ENCODE measurements at places on chromosomes 2 and 18.

DNA sequence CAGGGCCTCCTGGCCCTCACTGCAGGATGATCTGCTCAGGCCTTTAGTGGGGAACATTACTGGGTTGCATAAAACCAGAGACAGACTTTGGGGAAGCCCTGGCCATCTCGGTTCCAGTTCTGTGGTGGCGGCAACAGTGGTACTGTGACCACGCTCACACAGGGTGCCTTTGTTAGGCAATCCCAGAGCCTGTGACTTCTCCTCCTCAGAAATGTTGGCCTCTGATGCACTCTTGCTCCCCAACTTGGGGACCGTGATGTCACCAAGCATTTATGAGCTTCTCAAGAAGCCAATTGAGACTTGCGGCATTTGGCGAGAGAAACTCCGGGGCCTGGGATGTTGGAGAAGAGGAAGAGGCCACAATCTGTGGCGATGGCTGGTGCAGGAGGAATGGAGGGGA is 80.9 kb upstream of the PKDCC start:
- no peak for DNase-seq

- DNase-seq, result no peak
Measured at GRCh38 chr2:189854940-189855339, 70.7 kb downstream of the PMS1 start.

DNA sequence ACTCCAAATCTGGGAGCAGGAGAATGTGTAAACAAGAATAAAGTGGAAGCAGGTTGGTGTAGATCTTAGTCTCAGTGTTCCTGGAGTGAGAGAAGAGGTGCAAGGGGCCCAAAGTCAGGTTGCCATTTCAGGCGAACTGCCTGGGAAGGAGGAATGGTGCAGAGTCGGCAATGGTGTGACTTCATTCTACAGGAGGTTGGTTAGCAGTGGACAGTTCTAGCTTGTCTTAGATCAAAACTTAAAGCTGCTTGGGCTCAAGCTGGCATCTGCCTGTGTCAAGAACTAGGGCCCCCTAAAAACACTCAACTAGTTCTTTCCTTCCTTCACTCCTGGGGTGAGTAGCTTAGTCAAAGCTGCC is 3.5 kb downstream of the STK16 start:
- DNase-seq, result no peak

GRCh38 chr18:67410075-67411070 is 106.1 kb downstream of the DSEL start:
- DNase-seq, result no peak

- no peak for DNase-seq
Measured at GRCh38 chr2:218008060-218009040, 5.6 kb upstream of the TNS1 start.

DNA sequence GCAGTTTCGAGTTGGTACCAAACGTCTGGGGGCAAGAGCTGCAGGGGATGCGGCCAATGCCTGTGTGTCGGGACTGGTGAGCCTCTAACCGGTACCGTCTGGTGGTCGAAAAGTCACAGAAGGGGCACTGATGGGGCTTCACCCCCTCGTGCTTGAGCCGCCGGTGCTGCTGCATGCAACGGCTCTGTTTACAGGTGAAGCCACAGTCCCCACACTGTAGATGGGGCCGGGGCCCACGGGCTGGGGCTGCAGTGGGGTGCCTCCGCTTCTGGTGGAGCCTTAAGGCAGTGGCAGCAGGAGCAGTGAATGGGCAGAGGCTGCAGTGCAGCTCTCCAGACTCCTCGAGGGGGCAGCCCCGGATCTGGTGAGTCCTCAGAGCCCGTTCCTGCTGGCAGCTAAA is 16.6 kb downstream of the ZNF142 start:
- no peak for DNase-seq

DNA sequence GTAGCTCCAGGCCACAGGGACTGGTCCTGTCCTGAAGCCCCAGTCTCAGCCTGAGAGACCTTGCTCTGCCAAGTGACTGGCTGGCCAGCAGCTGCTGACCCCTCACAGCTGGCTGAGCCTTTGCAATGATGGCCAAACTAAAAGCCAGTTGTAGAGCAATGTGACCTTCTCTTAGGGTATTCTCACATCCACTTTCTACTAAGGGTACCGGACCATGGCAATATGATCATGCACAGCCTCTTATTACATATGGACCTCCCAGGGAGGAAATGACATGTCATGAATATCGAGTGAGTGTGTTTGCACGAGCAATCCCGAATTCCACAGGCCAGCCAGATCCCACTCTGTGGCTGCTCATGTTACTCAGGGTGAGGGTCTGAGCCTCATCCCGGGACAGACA is 213.9 kb downstream of the VAPA start:
- no peak for DNase-seq

DNA sequence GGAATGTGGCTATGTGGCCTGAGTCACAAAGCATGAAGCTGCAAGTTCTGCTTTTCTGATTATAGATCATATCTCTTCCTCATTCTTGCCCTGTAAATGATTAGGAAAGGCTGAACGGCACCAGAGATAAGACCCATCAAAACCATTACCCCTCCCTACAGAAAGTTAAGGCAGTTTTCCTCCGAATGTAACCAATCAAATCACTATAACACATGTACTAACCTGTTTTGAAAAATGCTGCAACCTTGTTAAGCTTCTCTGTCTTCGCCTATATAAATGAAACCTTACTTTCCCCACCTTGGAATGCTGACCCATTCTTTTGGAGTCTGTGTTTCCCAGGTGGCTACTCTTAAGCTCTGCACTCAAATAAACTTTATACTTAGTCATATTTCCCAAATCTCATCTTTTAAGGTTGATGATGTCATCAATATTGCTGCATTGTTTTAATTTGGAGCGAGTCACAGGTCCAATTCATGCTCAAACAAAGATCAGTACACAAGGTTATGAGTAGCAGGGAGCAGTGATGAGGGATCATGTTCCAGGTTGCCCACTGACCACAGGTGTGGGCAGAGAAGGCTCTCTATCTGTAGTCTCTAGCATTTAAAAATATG is 662.3 kb downstream of the IRS1 start:
- no peak for DNase-seq

DNA sequence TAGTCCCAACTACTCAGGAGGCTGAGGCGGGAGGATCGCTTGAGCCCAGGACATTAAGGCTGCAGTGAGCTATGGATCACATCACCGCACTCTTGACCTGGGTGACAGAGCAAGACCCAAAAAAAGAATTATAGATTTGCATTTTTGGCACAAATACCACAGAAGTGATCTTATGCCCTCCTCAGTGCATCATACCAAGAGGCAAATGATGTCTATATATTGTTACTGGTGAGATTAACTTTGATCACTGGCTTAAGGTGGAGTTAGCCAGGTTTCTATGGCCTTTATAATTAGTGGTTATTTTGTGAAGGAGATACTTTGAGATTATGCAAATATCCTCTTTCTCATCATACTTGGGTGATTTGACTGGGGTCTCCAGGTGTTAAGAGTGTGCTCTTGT is 22.1 kb upstream of the CATIP start:
- no peak for DNase-seq

GRCh38 chr18:72849671-72850070 is 18.1 kb downstream of the NETO1 start:
- DNase-seq, result no peak

DNA sequence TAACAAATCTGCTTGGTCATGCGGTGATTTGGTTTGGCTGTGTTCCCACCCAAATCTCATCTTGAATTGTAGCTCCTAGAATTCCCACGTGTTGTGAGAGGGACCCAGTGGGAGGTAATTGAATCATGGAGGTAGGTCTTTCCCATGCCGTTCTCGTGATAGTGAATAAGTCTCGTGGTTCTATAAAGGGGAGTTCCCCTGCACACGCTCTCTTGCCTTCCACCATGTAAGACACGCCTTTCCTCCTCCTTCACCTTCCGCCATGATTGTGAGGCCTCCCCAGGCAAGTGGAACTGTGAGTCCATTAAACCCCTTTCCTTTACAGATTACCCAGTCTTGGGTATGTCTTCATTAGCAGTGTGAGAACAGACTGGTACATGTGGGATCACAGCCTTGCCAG is 36.7 kb downstream of the TRABD2A start:
- no peak for DNase-seq

DNA sequence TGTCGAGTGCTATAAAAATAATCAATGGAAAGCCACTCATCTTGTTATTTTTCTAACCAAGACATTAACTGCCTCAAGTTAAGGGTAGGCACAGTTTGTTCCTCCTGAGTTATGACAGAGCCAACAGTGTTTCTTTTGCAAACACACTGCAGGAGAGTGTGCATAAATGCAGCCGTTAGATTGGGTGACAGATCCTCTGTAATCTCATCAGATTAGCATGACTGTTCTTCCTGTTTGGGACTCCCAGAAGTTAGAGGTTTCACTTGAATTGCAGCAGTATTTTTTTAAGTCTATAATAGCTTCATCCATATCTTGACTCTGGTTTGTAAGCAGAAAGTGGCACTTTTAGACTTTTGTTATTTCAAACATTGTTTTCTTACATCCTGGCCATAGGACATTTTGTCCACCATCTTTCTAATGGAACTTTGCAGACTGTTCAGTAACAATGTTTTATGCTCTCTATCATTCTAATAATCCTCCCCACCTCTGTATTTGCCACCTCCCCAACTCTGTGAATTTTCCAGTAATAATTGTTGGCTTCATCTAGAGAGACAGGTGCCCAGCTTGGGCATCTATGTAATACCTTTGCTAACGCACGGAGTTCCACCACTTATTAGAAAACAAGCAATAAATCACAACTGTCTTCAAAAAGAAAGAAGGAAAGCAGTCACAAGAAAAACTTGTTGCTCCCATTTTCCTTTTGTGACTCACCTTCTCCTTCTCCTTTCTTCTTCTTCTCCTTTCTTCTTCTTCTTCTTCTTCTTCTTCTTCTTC is 560.0 kb downstream of the ADCYAP1 start:
- DNase-seq, result no peak

DNA sequence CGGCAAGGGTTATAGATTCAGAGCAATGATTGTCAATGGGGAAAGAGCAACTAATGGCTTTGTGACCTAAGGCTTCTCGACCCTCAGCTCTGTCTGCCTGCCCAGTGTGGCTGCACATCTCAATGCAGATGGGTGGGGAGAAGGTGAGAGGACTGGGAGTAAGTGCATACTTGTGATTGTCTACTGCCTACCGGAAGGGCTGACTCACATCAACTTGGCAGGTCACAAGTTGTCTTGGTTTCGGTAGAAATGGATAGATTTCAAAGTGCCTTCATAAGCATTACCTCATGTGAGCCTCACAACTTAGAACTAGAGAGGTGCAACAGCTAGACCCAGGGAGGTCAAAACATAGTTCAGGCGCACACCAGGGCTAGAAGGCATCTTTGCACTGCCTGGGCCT is 29.4 kb downstream of the STAT1 start:
- no peak for DNase-seq

DNA sequence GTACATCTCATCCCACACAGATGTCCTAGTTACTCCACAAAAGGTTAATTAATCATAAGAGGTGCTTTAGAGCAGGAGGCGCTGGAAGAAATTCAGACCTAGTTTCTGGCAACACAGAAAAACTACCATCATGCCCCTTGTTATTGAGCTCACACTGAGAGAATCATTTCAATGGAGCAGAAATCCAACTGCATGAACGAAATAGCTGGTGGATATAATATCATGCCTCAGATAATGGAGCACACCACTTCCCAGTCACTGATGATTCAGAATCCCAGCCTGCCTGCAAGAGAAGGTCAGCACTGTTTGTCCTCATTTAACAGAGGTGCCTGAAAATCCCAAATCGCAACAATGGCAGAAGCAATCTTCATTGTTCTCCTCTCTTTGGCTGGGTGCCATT is 125.8 kb upstream of the CREB1 start:
- DNase-seq, result peak; percentile 76

DNA sequence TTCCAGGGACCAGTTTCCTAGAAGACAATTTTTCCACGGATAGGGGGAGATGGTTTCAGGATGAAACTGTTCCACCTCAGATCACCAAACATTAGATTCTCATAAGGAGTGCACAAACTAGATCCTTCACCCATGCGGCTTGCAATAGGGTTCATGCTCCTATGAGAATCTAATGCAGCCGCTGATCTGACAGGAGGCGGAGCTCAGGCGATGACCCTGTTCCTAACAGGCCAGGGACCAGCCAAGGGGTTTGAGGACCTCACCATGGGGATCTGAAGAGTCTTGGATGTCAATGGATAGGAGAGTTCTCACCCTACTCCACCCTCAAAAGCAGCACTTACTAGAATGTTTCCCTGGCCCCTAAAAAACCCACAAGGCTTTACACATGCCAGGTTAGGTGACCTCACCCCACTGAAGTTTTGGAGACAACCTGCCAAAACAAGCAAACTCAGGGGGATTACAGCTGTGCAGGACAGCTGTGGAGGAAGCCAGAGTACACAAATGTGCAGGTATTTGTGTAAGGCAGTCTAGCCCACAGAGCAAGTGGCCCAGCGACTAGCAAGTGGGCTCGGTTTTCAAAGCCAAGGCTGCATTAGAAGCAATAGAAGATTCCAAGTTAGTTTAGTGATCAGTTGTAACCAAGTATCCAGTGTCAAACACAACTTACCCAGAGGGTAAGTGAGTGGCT is 3.9 kb downstream of the EVA1A start:
- DNase-seq, result no peak

- DNase-seq, result no peak
Measured at GRCh38 chr2:75820693-75821092, 110.0 kb upstream of the GCFC2 start.

- no peak for DNase-seq
Measured at GRCh38 chr2:95301876-95302641, 4.9 kb downstream of the KCNIP3 start.

DNA sequence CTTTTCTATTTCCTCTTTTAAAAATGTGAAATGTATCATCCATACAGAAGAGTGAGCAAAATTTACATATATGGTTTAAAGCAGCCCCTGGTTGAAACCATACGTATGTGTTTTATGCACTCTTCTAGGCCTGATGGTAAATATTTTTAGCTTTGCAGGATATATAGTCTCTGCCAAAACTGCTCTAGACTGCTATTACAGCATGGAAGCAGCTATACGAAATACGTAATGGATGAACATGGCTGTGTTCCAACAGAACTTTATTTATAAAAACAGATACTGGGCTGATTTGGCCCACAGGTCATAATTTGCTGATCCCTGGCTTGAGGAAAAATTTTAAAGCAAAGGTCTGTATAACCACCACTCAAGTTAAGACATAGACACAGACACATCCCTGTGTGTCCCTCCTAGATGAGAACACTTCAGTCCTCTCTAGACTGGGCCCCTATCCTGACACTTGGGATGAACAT is 42.5 kb upstream of the ATP8B1 start:
- no peak for DNase-seq

GRCh38 chr18:21315741-21316197 is 73.7 kb downstream of the GREB1L start:
- no peak for DNase-seq

GRCh38 chr18:78108554-78108953 is 858.9 kb downstream of the GALR1 start:
- no peak for DNase-seq

- no peak for DNase-seq
Measured at GRCh38 chr18:5521000-5521399, 22.8 kb downstream of the EPB41L3 start.
